Fibroblast of pulmonary artery (primary cell): ENCODE measurements at places on chromosomes 11 and 22.

GRCh38 chr11:14519597-14519916, 629 bp downstream of the PSMA1 start:
- no peak for DNase-seq

GRCh38 chr22:43883012-43883661, 8.7 kb downstream of the PNPLA5 start:
- DNase-seq = peak; percentile 69

- DNase-seq = no peak
Observed at GRCh38 chr11:69401715-69402114, 79.7 kb upstream of the LINC01488 start.

DNA sequence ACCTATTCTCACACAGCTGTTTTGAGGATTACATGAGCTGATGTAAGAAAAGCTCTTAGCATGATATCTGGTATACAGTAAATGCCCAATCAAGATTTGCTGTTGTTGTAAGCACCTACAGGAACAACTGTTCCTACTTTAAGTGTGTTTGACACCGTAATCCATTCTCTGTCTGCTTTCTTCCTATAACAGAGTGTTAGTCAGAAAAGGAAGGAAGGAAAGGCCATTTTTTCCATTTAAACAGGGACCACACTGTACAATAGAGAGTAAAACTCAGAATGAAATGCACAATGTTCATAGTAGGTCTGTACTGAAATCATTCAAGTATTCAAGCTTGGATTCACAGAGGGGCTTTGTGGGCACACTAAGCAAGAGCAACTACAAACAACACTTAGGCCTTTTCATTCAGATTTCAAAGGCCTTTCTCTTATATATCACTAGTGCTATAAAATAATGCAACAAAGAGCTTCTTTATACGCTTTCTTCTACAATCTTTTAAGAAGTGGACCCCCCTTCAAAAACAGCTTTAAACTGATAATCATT, 21.5 kb downstream of the MTCH2 start:
- DNase-seq = no peak

DNA sequence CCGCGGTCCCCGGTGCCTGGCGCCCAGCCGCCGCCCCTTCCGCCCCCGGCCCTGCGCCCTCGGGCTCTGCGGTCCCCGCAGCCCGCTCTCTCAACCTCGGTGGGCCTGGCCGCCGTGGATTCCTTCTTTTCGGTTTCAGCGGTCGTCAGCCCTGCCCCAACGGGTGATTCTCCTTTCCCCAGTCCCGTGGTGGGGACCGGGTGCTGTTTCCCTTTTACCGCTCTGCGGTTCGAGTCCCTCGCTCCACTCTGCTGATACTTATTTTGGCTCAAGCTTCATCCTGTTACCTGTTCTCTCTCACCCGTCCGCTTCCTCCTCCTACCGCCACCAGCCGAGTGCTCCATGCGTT, 494 bp downstream of the ZDHHC5 start:
- no peak for DNase-seq

DNA sequence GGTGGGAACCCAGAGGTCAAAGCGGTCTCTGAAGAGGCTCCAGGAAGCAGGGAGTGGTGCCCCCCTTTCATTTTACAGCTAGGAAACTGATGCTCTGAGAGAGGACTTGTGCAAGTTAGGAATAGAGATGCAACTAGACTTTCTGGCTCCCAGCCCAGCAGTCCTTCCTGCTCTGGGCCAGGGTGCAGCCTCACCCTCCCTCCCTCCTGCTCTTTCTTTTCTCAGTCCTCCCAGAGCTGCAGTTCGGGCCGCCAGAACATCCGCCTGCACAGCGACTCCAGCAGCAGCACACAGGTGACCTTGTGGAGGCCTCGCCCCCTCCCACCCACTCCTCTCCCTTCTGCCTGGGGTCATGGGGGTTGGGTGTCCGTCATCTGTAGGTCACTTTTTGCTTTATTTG, 51.5 kb downstream of the LHFPL7 start:
- DNase-seq = peak; percentile 93

DNA sequence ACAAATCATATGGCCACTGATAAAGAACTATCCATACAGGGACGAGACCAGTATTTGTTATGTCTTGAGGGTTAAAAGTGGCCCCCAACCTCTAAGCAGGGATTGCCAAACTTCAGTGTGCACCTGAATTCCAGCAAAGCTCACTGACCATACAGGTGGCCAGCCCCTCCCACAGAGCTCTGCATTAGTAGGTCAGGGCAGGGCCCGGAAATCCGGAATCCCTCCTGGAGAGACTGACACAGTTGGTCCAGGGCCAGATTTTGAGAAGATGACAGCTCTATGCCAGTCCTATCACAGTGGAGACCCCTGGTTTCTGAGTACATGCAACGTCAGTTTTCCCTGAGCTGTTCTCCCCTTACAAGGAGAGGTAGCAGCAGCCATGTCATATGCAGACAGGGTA, 20.8 kb downstream of the VPS37C start:
- DNase-seq = no peak

DNA sequence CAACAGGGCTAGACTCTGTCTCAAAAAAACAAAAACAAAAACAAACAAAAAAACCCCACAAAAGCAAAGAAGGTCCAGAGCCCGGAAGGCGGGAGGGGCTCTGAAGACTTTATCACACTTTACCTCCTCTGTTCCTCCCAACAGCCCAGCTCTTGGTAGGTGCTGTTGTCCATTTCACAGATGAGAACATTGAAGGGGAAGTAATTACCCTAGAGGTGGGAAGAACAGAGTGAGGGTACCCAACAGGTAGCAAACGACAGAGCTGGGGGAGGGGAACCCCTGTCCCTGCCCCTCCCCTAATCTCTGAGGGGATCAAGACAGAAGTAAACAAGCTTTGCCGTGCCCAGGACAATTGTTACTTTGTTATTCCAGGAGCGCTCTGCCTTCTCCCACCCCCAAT, 1.0 kb upstream of the BIK start:
- no peak for DNase-seq

DNA sequence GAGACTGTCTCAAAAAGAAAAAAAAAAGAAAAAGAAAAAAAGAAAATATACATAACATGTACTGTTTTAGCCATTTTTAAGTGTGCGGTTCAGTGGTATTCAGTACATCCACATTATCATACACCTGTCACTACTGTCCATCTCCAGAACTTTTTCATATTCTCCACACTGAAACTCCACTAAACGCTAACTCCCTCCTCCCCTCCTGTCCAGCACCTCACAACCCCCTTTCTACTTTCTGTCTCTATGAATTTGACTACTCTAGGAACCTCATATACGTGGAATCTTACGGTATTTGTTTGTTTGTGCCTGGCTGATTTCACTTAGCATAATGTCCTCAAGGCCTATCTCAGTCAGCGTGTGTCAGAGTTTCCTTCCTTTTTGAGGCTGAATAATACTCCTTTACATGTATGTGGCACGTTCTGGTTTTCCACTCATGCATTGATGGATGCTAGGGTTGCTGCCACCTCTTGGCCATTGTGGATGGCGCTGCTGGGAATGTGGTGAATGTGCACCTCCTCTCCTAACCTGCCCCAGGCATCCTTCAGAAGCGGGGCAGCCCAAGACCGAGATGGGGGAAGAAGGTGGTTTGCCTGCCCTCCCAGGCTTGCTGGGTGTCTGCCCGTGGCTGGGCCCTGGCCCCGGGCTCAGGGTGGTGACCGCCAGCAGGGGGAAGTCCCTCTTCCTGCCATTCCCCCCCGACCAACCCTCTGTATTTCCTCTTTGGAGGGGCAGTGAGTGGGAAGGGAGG, 60.5 kb downstream of the BCR start:
- DNase-seq = peak; percentile 41

GRCh38 chr11:127345819-127346459, 345.4 kb upstream of the KIRREL3 start:
- DNase-seq = peak; percentile 37

GRCh38 chr11:113564527-113565130, 89.4 kb upstream of the DRD2 start:
- DNase-seq = no peak

- DNase-seq = peak; percentile 73
Observed at GRCh38 chr22:49767355-49768062, 60.2 kb downstream of the BRD1 start.

DNA sequence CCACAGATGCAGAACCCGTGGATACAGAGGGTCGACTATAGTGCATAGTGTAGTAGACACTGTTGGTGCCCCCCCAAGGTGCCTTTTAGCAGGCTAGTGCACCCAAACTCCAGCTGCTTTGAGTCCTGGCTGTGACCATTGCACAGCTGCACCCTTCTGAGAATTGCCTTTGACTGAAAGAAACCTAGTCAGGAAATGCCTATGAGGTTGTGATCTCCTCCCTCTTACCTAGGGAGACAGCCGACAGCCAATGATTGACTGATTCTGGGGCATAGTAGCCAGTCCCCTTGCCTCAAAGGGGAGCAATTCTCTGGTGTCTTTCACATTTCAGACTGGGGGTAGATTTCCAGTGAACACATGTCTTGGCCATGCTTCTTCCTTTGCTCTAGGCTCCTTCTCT, 74.2 kb downstream of the DCDC1 start:
- DNase-seq = no peak

DNA sequence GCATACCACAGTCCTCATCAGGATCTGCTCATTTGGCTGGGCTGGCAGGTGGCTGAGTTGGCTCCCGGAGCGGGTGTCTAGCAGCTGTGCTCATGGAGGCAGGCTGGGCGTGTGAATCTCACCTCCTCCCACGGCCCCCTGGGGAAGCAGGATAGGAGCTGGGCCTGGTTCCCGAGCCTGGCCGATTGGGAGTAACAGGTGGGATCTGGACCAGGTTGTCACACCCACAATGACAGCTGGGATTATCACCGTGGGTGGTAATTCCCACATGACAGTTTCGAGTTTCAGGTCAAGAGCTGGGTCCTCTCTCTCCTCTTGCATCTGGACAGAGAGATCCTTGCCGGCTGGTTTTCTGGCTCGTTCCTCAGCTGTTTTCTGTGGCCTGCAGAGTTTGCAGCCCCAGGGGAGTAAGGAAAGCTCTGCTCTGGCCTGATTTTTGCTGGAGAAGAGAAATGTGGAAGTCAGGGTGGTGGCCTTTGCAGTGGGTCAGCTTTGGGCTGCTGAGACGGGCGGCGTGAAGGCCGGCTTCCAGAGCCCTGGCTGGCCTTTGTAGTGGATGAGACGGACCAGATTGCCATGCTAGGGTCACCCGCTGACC, 57.0 kb downstream of the BCR start:
- DNase-seq = peak; percentile 41

DNA sequence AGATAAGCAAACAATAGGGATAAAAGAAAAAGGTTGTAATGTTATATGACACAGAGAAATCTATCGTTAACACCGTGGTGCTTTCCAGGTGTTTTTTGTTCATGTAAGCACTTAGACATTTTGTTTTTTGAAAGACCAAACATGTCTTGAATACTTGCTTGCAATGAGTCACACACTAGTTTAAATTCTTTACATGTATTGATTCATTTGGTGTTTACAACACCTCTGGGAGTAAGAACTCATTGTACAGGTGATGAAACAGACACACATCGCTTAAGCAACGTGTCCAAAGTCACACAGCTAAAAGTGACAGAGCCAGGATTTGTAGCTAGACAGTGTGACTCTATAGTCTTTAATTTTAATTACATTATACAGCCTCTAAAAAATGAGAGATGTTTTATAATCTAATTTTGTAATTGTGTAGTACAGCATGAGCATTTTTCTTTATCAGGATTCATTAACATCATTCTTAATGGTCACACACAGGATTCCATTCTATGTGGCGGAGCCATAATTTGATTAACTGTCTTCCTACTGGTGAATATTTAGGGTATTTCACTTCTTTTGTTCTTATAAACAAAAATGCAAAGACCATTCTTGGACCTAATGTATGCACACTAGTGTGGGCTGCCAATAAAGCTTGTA, 148.8 kb downstream of the DBX1 start:
- DNase-seq = no peak

DNA sequence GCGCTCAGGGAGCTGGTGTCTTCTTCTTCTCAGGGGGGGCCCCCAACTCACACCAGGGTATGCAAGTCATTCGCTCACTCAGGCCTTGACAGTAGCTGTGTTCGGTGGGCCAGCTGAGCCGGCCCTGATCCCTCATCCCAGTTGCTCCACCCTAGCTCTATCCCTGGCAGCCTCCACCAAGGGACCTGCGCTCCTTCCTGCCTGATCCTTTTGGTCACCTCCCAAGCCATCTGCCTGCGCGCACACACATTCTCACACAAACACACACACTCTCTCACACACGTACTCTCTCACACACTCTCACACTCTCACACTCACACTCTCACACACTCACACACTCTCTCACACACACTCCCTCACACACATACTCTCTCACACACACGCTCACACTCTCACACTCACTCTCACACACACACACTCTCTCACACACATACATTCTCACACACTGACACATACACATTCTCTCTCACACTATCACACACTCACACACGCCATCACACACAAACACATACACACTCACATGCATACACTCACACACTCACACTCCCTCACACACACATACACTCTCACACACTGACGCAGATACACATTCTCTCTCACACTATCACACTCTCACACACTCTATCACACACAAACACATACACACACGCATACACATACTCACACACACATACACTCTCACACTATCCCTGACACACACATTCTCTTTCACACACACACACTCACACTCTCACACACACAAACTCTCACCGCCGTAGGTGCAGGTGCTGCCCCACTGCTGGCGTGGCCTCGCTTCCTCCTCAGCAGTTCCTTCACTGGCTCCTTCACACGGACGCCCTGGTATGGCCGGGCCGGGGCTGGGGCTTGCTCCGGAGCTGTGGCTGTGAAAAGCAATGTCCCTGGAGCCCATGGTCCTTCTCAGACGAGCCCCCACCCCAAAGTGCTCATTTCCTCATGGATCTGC, 20.8 kb downstream of the POU2AF1 start:
- no peak for DNase-seq

- peak; percentile 84 for DNase-seq
Observed at GRCh38 chr11:128336203-128336602, 251.2 kb downstream of the ETS1 start.
